Suppressor macrophage (primary cell): ENCODE measurements at places on chromosomes 7 and 10.
A peak's percentile ranks its signal among the peaks of the same experiment; 100 is the strongest.

GRCh38 chr10:97383159-97383558 is 18.0 kb downstream of the RRP12 start:
- DNase-seq = no peak

DNA sequence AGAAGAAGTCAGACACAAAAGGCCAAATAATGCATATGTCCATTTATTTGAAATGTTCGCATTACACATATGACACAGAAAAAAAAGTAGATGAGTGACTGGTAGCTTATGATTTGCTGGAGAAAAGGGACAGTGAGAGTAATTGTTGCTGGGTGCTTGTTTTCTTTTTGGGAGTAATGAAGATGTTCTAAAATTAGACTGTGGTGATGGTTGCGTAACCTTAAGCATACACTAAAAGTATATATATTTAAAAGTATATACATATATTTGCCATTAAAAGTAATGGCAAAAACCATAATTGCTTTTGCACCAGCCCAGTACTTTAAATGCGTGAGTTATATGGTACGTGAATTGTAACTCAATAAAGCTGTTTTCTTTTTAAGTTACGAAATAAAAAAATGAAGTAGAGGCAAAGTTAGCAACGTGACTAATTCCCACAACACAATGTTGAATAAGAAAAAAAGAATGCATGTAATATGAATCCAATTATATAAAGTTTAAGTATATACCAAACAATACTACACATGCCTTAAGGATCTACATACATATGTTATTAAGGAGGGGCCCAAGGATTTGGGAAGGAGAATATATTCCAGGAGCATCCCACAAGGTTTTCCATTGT is 360.4 kb upstream of the CELF2 start:
- DNase-seq = no peak

DNA sequence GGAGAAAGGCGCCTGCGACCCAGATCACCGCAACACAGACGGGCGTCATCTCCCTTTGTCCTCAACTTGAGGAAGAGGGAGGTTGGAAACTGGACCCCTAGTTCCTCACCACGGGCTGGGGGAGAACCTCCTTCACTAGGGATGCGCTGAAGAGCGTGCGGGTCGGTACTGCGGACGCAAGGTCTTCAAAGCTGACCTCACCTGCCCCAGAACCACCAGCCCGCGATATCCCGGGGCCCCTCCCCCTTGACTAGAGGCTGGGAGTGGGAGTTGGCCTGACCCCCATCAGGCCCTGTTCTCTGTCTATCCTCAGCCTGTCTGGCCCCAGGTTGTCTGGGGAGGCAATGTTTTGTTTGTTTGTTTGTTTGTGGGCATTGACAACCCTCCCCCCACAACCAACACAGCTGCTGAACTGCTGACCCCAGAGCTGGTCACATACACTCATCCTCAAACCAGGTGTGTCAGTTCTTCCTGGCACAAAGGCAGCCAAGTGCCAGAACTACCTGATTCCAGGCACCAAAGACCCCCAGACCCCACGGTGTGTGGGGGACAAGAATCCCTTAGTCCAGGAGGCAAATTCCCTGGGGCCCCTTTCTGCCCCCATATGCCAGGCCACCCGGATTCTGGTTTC is 2.9 kb downstream of the NPM3 start:
- DNase-seq = no peak

GRCh38 chr10:50857579-50857978 is 27.8 kb downstream of the A1CF start:
- no peak for DNase-seq

DNA sequence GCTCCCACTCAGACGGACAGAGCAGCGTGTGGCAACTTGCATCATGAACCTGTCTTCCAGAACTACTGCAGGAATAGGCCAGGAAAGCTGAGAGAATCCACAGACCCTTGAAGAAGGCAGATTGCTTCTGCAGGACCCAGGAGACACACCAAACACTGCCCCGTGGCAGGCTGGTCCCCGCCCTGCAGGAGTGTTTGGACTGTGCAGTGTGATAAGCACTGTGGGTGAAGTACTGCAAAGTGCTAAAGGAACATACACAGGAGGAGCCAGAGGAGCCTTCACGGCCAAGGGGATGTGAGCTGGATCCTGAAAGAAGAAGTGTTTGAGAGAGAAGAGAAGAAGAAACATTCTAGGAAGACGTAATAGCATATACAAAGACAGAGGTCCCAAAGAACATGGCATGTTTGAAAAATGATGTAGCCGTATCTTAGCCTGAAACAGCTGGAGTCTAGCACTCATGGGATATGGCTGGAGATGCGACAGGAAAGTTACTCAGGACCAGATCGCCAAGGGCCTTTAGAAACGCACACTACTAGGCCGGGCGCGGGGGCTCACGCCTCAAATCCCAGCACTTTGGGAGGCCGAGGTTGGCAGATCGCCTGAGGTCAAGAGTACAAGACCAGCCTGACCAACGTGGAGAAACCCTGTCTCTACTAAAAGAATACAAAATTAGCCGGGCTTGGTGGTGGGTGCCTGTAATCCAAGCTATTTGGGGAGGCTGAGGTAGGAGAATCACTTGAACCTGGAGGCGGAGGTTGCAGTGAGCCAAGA is 96.9 kb upstream of the RHEB start:
- no peak for DNase-seq

- DNase-seq = no peak
Observed at GRCh38 chr7:15600298-15600697, 38.5 kb upstream of the AGMO start.

GRCh38 chr7:80206763-80207162 is 72.1 kb downstream of the GNAI1 start:
- DNase-seq = no peak

DNA sequence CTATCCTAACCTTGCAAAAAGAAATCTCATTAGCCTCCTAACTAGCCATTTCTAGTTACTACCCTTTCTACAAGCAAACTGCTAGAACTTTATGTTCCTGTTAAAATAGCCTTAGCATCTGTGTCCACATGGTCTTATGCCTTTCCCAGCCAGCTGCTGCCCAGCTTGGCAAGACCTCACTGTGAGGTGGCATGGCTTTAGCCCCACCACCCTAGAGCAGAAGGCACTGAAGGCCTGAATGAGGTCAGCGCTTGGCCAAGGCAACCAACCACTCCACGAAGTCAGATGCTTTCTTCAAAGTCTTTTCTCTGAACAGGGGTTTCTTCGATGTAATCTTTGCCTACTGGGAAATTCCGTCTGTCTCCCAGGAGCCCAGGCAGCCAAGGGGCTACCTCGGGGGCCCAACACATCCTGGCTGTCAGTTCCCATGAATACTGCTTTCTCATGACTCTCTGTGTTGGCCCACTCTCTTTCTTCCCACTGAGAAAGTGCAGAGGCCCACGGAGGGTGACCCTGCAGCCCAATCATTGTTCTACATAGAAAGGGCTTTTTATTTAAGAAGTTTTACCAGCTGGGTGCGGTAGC is 41.6 kb downstream of the POLR3A start:
- no peak for DNase-seq

DNA sequence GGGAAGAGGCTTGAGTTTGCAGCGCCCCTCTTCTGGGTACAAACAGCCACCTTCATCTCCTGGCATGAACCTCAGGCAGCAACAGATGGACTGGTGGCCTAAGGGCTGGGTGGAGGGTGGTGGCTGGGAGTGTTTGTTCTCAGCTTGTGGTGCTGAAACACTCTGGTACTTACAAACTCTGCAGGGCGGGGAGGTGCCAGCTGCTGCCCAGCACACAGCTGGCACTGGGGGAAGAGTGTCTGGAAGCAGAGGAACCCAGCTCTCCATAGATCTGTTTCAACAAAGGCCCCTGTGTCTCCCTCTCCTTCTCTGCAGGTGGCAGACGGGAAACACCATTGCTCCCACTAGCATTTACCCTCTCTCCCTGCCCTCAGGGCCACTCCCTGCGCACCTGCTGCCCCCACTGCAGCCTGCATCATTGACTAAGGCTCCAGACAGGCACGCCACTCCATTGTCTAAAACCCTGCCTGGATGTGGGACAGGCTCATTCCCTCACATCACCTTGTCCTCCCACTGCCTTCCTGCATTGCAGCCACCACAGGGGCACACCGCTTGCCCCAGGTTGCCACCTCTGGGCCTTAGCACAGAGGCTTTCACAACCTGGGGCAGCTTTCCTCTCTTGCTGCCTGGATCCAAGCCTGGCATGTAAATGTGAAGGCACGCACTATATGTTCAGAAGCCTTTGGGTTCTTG is 6.5 kb downstream of the ARHGAP22 start:
- no peak for DNase-seq

DNA sequence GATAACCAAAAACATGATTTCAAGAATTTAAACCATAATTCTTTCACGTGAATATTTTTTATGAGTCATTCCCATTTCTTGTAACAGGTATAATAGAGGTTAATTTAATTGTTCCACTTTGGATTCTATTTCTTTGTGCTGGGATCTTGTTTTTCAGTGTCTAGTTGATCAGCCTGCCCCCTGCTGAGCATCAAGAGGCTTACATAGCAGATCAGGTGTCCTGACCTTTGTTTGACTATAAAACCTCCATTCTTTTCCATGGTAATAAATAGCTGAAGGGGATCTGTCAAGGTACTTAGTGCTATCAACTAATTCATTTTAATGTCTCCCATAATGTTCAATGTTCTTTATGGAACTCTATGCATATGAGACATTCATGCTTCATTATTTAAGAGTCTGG is 4.9 kb downstream of the COL17A1 start:
- DNase-seq = no peak

DNA sequence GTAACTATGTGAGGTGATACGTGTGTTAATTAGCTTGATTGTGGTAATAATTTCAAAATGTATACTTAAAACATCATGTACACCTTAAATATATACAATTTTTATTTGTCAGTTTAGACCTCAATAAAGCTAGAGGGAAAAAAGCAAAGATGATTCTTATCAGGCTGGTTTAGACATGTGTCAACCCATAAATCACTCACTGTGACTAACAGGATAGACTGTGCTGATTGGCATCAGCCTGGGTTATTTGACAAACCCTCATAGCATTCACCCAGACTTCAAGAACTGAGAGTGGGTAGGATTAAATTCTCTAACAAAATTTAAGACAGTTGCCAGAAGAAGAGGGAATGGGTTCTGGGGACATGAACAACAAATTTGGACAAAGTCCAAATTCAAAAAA is 73.8 kb upstream of the TMEM140 start:
- DNase-seq = no peak

DNA sequence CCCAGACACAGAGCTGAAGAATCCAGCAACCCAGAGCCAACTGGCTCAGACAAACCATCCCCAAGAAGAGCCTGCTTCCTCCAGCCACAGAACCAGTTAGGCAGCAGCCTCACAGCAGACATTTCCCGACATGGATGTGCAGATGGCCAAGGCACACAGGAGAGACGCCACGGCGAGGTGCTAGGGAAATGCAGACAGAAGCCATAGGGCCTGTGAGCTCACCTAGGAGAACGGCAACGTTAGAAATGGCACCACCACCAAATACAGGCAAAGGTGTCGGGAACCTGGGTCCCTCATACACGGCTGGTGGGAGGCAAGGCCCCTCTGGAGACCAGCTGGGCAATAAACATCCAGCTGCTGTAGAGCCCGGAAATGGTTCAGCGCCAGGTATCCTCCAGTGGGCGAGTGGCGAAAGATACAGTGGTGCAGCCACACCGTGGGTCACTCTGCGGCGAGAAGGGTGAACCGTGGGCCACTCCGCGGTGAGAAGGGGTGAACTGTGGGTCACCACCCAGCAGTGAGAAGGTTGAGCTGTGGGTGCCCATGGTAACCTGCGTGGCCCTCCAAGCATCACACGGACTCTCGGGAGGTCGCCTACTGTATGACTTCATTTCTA is 31.2 kb downstream of the JAKMIP3 start:
- no peak for DNase-seq

DNA sequence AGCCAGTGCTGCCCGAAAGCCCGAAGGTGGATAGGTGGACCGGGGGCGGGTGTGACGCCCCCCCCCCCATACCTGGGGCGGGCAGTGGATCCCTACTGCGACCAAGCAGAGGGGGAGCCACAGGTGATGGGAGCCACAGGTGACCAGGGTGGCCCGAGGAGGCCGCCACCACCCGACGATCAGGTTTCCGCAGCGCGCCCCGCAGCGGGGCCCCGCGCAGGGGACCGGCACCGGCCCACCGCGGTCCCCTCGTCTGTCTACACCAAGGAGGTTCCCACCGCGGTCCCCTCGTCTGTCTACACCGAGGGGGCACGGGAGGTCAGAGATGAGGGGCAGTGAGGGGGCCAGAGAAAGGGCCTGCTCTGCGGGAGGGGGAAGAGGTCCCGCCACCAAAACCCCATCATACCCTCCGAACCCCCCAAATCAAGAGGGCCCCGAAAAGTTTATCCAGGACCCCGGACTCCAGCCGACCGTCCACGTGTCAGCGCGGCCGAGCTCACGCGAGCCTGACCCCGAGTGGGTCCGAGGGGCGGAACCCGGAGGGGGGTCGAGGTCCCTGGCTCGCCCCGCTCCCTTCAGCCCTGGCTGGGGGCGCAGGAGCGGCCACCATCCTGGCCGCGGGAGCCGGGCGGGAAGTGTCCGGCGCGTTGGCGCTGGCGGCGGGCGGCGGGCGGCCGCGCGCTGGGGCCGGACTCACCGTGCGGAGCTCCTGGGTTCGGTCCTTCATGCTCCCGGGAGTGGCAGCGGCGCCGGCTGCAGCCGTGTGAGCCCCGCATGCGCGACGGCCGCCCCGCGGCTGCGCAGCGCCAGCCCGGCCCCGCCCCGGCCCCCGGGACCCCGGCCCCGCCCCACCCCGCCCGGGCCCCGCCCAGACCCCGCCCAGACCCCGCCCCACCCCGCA is at the start of gene STX1A:
Gene STX1A, minus strand, starts transcription at position 765 of the 901 bp plus-strand sequence. Its CDS starts 38 bp downstream, at position 727.
- peak; percentile 93 for DNase-seq

DNA sequence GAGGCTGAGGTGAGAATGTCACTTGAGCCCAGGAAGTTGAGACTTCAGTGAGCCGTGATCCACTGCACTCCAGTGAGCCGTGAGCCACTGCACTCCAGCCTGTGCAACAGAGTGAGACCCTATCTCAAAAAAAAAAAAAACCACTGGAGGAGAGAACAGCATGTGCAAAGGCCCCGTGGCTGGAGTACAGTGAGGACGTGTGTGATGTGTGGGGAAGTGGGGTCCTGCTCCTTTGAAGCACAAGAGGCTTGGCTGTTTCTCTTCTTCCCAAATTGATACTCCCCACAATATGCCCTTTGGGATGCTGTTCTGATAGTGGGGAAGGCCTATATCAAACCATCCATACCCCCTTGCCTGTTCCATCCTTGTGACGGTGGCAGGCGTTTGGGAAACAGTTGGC is 68.2 kb downstream of the C10orf105 start:
- DNase-seq = no peak

DNA sequence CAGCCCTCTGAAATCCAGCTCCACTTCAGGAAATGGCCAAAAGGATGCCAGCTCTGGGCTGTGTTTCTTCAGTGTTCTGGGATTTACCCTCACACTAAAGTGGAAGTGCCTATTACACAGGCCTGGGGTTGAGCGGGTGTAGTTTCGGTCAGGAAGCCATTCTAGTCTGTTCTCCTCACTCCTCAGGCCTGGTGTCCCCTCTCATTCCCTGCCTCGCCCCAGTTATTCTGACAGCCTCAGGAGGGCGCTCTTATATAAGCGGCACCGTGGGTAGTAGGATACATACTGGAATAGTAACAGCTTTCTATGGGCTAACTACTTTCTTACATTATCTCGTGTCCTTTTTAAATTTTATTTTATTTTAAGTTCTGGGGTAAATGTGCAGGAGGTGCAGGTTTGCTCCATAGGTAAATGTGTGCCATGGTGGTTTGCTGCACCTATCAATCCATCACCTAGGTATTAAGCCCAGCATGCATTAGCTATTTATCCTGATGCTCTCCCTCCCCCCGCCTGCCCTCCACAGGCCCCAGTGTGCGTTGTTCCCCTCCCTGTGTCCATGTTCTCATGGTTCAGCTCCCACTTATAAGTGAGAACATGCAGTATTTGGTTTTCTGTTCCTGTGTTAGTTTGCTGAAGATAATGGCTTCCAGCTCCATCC is 12.2 kb upstream of the LGI1 start:
- DNase-seq = peak; percentile 69
